CD4-positive, alpha-beta memory T cell (primary cell): ENCODE measurements at places on chromosomes 7 and 10.
A peak's percentile ranks its signal among the peaks of the same experiment; 100 is the strongest.

GRCh38 chr10:124524991-124525653, 63.5 kb downstream of the LHPP start:
- no peak for DNase-seq

- peak; percentile 37 for DNase-seq
Observed at GRCh38 chr7:517774-518629, 1.6 kb downstream of the PDGFA start.

- no peak for DNase-seq
Observed at GRCh38 chr10:75029857-75030256, 81.6 kb upstream of the SAMD8 start.

- no peak for DNase-seq
Observed at GRCh38 chr10:16521311-16522016, at the start of gene C1QL3. Gene C1QL3 (minus strand): TSS chr10:16521879. CDS start chr10:16521065, 814 bp downstream.

DNA sequence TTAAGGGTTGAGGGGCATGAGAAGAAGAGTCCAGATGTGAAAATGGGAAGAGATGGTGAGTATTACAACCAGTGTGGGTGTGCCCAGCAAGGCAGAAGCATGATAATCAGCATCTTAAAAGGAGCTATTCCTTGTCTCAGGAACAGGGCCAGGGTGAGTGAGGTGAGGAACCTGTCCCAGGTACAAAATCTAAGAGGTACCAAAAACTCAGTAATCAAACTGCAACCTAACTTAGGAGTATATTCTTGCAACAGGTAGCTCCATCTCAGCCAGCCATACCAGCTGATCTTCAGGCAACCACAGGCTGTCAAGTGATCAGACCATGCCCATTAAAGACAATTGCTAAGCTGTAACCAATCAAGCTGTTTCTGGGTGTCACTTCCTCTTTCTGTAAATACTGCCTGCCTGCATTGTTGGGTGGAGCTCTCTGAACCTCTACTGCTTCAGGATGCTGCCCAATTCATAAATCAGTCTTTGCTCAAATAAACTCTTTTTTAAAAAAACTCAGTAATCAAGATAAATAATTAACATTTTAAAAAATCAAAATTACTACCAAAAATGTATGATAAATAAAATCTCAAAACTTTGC, 7.4 kb downstream of the KEL start:
- DNase-seq, result no peak

GRCh38 chr7:150988230-150989226, 2.3 kb upstream of the NOS3 start:
- peak; percentile 70 for DNase-seq

- no peak for DNase-seq
Observed at GRCh38 chr10:114938856-114939193, 830 bp downstream of the TRUB1 start.

GRCh38 chr10:17154116-17154515, 24.5 kb upstream of the CUBN start:
- no peak for DNase-seq

DNA sequence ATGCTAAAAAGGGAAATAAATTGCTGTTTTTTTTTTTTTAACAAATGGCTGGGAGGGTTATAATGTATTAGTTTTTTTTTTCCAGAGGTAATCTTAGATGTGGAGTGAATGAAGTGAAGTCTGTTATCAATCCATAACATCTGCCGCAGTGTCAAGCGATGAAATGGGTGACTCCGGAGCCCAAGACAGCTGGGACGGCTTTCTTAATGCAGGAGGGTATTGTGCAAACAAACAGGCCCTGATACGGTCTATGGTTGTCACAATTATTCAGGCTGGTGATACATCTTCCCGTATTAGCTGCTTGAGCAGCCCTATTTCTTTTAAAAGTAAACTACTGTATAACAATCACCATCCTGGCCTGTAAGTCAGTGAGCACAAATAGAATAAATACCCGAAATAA, 1231.2 kb downstream of the GATA3 start:
- DNase-seq, result no peak

- no peak for DNase-seq
Observed at GRCh38 chr7:112958775-112959174, 127.9 kb downstream of the GPR85 start.

- no peak for DNase-seq
Observed at GRCh38 chr7:14858410-14858809, 44.1 kb downstream of the DGKB start.

GRCh38 chr7:111765751-111766643, 203.7 kb upstream of the IMMP2L start:
- no peak for DNase-seq

GRCh38 chr10:70809011-70809611, 6.6 kb upstream of the SGPL1 start:
- no peak for DNase-seq

DNA sequence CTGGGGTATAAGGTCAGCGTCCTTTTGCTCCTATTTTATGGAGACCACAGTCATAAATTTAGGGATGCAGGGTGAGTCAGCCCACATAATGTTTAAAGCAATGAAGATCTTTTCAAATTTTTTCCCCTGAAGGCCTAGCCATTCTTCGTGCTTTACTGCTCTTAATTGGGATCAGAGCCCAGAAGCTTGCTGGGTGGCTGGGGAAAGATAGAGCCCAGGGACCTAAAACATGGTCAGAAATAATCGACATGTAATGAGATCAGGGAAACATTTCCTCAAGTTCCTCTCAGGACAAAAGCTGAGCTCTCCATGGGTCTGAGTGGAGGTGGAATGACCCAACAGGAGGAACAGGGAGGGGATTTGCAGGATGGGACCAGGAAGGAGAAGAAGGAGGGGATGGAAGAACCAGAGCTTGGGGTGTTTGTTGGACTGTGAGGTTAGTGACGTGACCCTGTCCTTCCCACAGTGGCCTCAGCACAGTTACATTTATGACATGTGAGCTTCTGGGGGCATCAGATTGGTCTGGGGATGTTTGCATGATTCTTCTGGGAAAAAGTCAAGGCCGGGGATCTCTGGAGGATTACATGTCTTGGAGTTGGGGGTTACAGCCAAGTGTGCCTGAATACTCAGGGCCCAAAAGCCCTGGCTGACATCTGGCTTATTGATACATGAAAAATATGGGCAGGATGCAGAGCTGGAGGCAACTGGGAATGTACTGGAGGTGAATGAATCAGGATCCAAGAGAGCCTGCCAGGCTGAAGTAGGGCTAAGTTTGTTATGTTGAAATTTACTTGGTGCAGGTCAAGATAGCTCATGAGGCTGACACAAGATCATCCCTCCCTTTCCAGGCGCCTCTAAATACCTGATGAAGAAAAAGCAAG, 477.9 kb downstream of the RPS24 start:
- no peak for DNase-seq

DNA sequence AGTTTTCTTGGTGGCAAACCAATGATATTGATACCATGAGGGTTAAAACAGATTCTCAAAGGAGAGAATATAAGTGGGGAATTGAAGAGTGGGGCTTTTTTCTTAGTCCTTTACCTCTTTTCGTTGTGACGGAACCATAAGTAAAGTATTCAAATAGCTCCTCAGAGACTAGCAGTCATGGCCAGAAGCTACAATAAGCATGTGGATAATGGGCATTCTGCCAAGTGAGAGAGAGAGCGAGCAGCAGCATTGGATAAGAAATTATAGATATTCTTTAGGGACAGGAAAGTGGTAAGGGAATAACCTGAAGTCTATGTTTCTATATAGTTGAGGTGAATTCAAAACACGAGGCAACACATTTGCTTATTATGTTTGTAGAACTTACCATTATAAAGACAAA, 235.1 kb downstream of the SEMA3E start:
- no peak for DNase-seq

DNA sequence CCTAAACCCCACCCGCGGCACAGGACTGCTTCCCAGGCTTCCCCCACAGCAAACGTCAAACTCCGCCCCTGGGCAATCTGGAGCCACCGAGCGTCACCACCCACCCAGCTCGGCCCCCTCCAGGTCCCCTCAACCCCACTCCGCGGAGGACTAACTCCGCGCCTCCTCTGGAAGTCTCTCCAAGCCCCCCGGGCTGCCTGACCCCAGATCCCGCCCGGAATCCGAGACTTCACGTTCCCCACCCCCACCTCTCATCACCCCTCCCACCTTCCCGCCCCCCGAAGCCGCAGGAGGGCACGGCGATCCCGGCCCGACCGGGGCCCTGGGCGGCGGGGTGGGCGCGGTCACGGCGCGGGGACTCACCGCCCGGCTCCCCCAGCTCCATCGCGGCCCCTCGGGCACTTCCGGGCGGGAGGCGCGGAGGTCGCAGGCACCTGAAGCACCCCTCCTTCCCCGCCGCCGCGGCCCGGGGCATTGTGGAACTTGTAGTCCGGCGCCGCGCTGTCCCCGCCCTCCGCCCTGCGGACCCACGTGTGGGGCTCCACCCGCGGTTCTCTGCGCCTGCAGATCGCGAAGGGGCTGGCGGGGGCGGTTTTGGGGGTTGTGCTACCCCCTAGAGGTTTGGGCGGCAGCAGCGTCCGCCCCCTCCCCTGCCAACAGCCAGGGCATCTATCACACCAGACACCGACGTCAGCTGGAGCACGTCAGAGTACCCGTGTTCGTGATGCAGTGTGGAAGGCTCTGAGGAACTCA, at the start of gene TMUB1:
TSS of gene TMUB1 (minus strand) at position 423 of the 753 bp plus-strand sequence. CDS start 930 bp downstream, outside the sequence.
- DNase-seq, result peak; percentile 88
